ENCODE measurements at places on chromosomes 3 and 15. TPM values are rescaled to one million over a fixed set of nuclear protein-coding genes. Genes with fewer than 3 reads are reported as not detected.

- H3K4me1 ChIP-seq: peaks cover 38% of the 10 kb centered on the region
- H3K4me3 ChIP-seq: no peak overlapping the region
- no peaks in the 10 kb centered on the region for H3K27me3 ChIP-seq
- no peaks in the 10 kb centered on the region for H3K36me3 ChIP-seq
- peak; percentile 82 for DNase-seq
- H3K27ac ChIP-seq: peak overlapping the region; percentile 91
Measured at GRCh38 chr15:40787344-40787841, 17.6 kb downstream of the C15orf62 start.

DNA sequence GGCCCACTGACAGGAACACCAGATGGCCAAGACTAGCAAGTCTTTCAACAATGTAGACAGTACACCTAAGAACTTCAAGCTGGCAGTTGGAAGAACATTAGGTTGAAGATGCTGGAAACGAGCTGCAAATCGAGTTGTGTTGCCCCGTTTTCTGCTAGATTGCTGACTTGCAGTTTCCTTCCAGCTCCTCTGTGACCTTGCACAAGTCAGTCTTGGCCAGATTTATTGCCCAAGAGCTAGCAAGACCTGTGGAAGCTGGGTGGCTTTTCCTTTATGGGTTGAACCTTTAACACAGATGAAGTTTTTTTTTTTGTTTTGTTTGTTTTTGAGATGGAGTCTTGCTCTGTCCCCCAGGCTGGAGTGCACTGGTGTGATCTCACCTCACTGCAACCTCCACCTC, 2.9 kb upstream of the RBM6 start:
- no peaks in the 10 kb centered on the region for H3K27me3 ChIP-seq
- DNase-seq: no peak
- no peak overlapping the region for H3K27ac ChIP-seq
- H3K36me3 ChIP-seq: no peaks in the 10 kb centered on the region

- no peak overlapping the region for H3K27ac ChIP-seq
- H3K36me3 ChIP-seq: no peaks in the 10 kb centered on the region
- no peaks in the 10 kb centered on the region for H3K27me3 ChIP-seq
- DNase-seq: no peak
- H3K4me1 ChIP-seq: peaks cover 33% of the 10 kb centered on the region
- no peak overlapping the region for H3K4me3 ChIP-seq
Measured at GRCh38 chr3:159828542-159828943, 160.1 kb upstream of the IL12A start.

Gene AMOTL2
- 20.3 TPM for total RNA-seq

Gene WDR73
- 26.5 TPM for total RNA-seq

GRCh38 chr3:42662813-42663535, 9.5 kb downstream of the ZBTB47 start:
- H3K36me3 ChIP-seq: no peaks in the 10 kb centered on the region
- H3K4me3 ChIP-seq: no peak overlapping the region
- DNase-seq: no peak
- H3K4me1 ChIP-seq: no peaks in the 10 kb centered on the region
- H3K27ac ChIP-seq: no peak overlapping the region

GRCh38 chr15:81942655-81943195, 103.1 kb downstream of the MEX3B start:
- H3K4me1 ChIP-seq: no peaks in the 10 kb centered on the region
- no peak for DNase-seq
- no peaks in the 10 kb centered on the region for H3K36me3 ChIP-seq
- H3K27me3 ChIP-seq: no peaks in the 10 kb centered on the region

- H3K27me3 ChIP-seq: no peaks in the 10 kb centered on the region
- no peak for DNase-seq
- no peaks in the 10 kb centered on the region for H3K36me3 ChIP-seq
- no peak overlapping the region for H3K4me3 ChIP-seq
- no peaks in the 10 kb centered on the region for H3K4me1 ChIP-seq
Measured at GRCh38 chr3:192009903-192010302, 548.9 kb downstream of the PYDC2 start.

DNA sequence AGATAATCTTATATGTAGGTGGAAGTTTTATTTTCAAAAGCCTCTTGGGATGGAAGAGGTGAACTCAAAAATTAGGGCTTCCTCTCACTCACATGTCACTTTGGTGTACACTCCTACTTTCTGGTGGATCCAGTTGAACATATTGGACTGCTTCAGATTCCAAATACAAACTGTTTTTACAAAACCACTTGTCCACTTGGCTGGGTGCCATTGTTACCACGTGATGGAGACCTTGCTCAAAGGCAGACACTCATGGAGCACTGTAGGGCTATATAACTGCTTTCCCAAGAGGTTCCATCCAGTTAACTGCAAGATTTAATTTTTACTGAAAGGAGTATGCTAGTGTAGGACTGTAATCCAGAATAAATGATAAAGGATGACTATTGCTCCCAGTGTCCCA, 307.0 kb downstream of the EPHA6 start:
- H3K27ac ChIP-seq: no peak overlapping the region
- no peaks in the 10 kb centered on the region for H3K4me1 ChIP-seq
- no peak for DNase-seq
- H3K27me3 ChIP-seq: no peaks in the 10 kb centered on the region

- no peaks in the 10 kb centered on the region for H3K27me3 ChIP-seq
- no peaks in the 10 kb centered on the region for H3K36me3 ChIP-seq
- no peak overlapping the region for H3K27ac ChIP-seq
- peak overlapping the region; percentile 42 for H3K4me3 ChIP-seq
- peak; percentile 50 for DNase-seq
Measured at GRCh38 chr3:125310623-125311081, 64.5 kb downstream of the ZNF148 start.

Gene CCDC80
- total RNA-seq: 5.4 TPM

DNA sequence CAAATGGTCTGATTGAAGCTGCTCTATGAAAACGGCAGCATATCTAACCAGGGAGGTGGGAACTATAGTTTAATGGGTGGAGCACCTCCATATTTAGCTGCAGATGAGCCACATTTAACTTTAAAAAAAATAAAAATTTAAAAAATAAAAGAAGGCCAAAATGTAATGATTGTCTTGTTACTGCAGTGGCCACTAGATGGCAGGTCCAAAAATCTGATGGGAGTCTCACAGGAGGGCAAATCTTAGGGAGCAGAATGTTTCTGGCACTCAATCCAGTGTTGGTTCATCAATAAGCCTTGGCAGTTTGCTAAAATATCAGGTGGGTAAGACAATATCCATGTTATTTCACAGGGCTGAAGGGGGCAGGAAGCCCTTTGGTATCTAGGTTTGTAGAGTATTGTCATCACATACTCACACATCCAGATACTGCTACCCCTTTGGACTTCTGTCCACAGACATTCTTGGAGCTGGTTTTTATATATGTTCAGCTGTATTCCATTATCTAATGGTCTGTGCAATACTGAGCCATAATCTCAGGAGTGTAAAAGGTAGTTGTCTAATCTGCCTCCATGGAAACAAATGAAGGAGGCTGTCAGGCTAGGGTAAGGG, 233.3 kb downstream of the TIGIT start:
- DNase-seq: no peak
- no peak overlapping the region for H3K27ac ChIP-seq
- H3K36me3 ChIP-seq: no peaks in the 10 kb centered on the region
- H3K4me3 ChIP-seq: no peak overlapping the region

Gene KIF15
- 2.5 TPM for total RNA-seq

- H3K27ac ChIP-seq: no peak overlapping the region
- H3K4me1 ChIP-seq: no peaks in the 10 kb centered on the region
- no peaks in the 10 kb centered on the region for H3K27me3 ChIP-seq
- no peak overlapping the region for H3K4me3 ChIP-seq
- H3K36me3 ChIP-seq: no peaks in the 10 kb centered on the region
Measured at GRCh38 chr3:190019844-190020243, 100.9 kb downstream of the P3H2 start.

Gene SEMA3G
- total RNA-seq: 19.8 TPM

Gene TGM4
- total RNA-seq: not detected

GRCh38 chr3:71099997-71100719, 483.4 kb downstream of the FOXP1 start:
- no peaks in the 10 kb centered on the region for H3K27me3 ChIP-seq
- H3K27ac ChIP-seq: peak overlapping the region; percentile 68
- H3K4me3 ChIP-seq: no peak overlapping the region
- DNase-seq: no peak
- H3K4me1 ChIP-seq: no peaks in the 10 kb centered on the region
- H3K36me3 ChIP-seq: no peaks in the 10 kb centered on the region

GRCh38 chr3:20197775-20198174, 11.8 kb upstream of the SGO1 start:
- H3K4me1 ChIP-seq: no peaks in the 10 kb centered on the region
- no peak for DNase-seq
- H3K27ac ChIP-seq: no peak overlapping the region
- no peaks in the 10 kb centered on the region for H3K27me3 ChIP-seq
- no peaks in the 10 kb centered on the region for H3K36me3 ChIP-seq
- H3K4me3 ChIP-seq: no peak overlapping the region

DNA sequence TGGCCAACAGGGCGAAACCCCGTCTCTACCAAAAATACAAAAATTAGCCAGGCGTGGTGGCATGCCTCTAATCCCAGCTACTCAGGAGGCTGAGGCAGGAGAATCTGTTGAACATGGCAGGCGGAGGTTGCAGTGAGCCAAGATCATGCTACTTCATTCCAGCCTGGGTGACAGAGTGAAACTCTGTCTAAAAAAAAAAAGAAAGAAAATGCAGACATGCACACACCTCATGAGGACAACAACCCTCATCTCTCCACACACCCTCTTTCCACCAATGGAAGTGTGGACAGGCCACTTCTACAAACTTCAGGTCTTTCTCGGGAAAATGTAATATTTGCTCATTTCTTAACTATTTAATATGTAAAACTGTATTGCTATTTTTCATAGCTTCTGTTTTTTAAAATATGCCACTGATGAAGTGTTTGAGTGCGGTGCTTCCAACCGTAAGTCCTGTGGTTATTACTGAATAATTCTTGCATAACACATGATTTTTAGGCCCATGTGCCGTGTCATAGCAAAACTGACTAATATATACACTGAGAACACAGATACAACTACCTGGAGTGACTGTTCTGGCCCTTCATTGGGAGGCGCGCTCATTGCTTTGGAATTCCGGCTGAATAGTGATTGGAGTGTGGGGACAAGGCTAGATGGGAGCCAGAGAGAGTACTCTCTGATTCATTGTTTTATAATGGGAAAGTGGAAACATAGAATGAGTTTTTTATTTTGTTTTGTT, 23.1 kb downstream of the LRRC31 start:
- no peaks in the 10 kb centered on the region for H3K27me3 ChIP-seq
- no peak overlapping the region for H3K4me3 ChIP-seq
- H3K36me3 ChIP-seq: no peaks in the 10 kb centered on the region
- DNase-seq: peak; percentile 57
- H3K4me1 ChIP-seq: peaks cover 7% of the 10 kb centered on the region

- H3K36me3 ChIP-seq: no peaks in the 10 kb centered on the region
- no peaks in the 10 kb centered on the region for H3K27me3 ChIP-seq
- DNase-seq: no peak
- no peaks in the 10 kb centered on the region for H3K4me1 ChIP-seq
Measured at GRCh38 chr3:164306042-164306441, 772.3 kb downstream of the SI start.

Gene PLCH1
- 8.3 TPM for total RNA-seq

Gene MAPKAPK3
- 25.6 TPM for total RNA-seq

GRCh38 chr15:61839546-61839945, 220.7 kb downstream of the VPS13C start:
- no peaks in the 10 kb centered on the region for H3K4me1 ChIP-seq
- no peak overlapping the region for H3K4me3 ChIP-seq
- no peaks in the 10 kb centered on the region for H3K36me3 ChIP-seq
- no peak overlapping the region for H3K27ac ChIP-seq
- H3K27me3 ChIP-seq: no peaks in the 10 kb centered on the region

GRCh38 chr15:100247228-100248225, 94.2 kb downstream of the ADAMTS17 start:
- H3K27ac ChIP-seq: no peak overlapping the region
- H3K4me1 ChIP-seq: no peaks in the 10 kb centered on the region
- DNase-seq: no peak
- no peak overlapping the region for H3K4me3 ChIP-seq

DNA sequence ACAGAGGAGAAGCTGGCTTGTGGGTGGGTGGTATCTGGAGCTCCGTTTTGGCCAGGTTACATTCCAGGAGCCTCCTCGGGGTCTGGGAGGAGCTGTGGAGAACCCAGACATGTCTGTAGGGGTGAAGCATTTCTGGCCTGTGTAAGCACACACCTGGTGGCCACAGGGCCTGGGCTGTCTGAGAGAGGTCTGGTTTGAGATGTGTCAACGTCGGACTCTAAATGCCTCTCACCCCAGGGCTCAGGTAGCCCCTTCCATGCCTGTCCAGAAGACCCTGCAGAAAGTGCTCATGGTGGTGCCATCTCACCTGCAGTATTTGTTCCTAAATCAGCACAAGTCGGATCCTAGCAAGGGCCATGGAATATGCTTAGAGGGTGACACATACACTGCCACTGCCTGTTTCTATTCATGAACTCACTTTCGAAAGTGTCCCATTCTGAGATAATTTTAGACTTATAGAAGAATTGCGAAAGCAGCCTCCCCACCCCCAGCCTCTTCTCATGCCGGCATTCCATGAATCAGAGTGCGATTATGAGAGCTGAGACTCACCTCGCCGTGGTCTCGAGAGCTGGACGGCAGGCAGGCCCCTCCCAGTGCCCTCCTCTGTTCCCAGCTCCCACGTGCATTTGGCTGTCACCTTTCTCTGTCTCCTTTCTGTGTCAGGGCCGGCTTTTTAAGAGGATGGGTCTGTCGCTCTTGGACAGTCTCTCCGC, 63.7 kb downstream of the KLF15 start:
- H3K27me3 ChIP-seq: peaks cover under 1% of the 10 kb centered on the region
- no peak for DNase-seq
- H3K36me3 ChIP-seq: no peaks in the 10 kb centered on the region
- no peaks in the 10 kb centered on the region for H3K4me1 ChIP-seq

- H3K27me3 ChIP-seq: no peaks in the 10 kb centered on the region
- no peaks in the 10 kb centered on the region for H3K36me3 ChIP-seq
- no peaks in the 10 kb centered on the region for H3K4me1 ChIP-seq
- no peak overlapping the region for H3K27ac ChIP-seq
Measured at GRCh38 chr3:140724856-140725812, 47.3 kb downstream of the TRIM42 start.

DNA sequence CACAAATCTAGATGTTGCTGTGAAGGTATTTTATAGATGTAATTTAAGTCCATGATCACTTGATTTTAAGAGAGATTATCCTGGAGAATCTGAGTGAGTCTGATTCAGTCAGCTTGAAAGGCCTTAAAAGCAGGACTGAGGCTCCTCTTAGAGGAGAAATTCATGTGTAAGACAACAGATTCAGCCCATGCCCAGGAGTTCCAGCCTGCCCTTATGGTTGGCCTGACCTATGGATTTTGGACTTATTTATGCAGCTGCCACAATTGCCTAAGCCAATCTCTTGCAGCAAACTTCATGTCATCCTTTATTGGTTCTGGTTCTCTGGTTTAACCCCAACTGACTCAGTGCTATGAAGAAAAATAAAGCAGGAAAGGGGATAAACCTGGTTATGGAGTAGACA, 296.5 kb upstream of the RASGRP1 start:
- H3K27ac ChIP-seq: peak overlapping the region; percentile 63
- no peaks in the 10 kb centered on the region for H3K27me3 ChIP-seq
- no peak overlapping the region for H3K4me3 ChIP-seq
- H3K36me3 ChIP-seq: no peaks in the 10 kb centered on the region

Gene CLEC3B
- 11.6 TPM for total RNA-seq
